ENCODE measurements at places on chromosomes 2 and 18.

GRCh38 chr2:181998041-181998835, 12.6 kb downstream of the PPP1R1C start:
- DNase-seq: no peak

DNA sequence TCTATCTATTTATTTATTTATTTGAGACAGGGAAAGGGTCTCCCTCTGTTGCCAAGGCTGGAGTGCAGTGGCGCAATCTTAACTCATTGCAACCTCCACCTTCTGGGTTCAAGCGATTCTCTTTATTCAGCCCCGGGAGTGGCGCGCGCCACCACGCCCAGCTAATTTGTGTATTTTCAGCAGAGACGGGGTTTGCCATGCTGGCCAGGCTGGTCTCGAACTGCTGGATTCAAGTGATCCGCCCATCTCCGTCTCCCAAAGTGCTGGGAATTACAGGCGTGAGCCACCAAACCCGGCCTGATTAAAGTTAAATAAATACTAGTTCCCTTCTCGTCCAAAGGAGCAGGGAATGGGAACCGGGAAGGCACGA, 4.2 kb upstream of the CTDSP1 start:
- no peak for DNase-seq

- peak; percentile 3 for DNase-seq
Observed at GRCh38 chr2:68548396-68548795, 81.0 kb downstream of the APLF start.

DNA sequence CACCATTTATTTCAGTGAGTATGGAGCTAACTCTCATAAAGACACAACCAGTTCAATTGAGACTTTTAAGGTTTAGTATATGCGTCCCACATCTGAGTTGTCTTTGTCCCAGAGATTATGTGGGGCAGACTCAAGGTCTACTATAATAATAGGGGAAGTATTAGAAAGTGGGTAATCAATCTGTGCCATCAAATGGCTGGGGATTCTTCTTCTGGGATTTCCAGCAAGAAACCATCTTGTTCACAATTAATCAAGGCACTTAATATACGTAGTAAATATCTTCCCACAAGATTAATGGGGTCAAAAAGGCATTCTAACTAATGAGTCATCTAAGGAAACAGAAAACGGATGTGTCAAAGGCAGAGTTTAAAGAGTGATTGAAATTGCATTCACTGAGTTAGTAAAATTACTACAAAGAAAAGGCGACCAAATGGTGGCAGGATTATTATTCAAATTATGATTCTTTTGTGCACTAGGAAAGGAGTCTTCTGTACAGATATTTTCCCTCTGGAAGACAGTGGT, 179.8 kb upstream of the REG3G start:
- no peak for DNase-seq

GRCh38 chr2:9912468-9912867, 39.0 kb upstream of the GRHL1 start:
- no peak for DNase-seq

GRCh38 chr18:14104201-14104600, 28.0 kb downstream of the ZNF519 start:
- no peak for DNase-seq

- no peak for DNase-seq
Observed at GRCh38 chr2:23538566-23538965, 153.6 kb downstream of the KLHL29 start.

DNA sequence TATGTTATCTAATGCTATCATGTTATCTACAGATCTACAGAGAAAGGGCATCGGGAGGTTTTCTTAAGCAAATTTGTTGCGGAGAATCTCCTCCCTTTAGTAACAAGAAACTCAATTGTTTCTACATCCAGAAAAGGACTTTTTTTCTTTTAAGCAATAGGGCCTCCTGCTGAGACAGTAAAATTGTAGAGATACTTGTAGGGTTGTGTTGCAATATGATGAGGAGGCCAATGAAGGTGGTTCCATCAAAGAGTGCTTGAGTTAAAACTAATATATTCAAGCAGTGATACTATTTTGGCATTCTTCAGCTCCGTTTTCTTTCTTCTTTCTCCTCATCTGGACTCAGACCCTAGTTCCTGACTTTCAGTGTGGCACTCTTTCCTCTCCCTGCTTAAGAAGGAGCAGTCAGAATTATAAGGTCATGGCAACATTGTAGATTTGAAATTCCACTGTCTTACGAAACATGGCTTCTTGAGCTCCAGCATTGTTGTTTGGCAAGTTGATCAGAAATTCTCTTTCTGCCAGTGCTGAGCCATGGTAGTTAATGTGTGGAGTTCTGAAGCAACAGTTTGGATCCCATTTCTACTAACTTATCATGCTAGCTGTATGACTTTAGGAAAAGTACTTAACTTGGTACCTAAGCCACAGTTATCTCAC, 202.0 kb upstream of the SLC14A2 start:
- peak; percentile 44 for DNase-seq

GRCh38 chr2:66228128-66228547, 206.8 kb upstream of the MEIS1 start:
- DNase-seq: no peak

DNA sequence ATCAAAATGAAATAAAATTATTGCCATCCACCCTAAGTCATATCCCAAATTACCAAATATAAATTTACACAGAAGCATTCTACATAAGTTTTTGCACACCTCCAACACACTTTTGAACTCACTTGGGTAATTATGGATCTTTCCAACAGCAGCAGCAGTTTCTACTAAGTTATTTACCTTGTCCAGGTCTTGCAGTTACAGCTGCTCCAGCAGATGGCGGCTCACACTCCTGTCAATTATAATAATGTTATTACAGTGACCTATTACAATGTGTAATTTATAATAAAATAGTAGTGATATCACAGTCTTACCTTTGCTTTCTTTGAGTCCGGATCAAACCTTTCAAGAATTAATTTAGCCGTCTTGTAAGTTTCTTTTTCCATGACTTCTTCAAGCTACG, 37.9 kb downstream of the LNPK start:
- DNase-seq: no peak

DNA sequence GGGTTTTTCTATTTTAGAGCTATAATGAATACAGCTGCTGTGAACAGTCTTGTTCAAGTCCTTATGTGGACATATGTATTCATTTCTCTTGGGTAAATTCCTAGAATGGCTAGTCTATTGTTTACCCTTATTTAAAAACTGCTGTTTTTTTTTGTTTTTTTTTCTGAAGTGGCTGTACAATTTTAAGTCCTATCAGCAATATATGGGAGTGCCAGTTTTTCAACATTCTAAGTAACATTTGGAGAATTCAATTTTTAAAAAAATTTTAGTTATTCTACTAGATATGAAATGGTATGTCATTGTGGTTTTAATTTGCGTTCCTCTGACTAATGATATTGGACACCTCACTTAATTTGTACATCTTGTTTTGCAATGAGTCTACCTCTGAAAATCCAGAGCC, 349.7 kb downstream of the SATB2 start:
- DNase-seq: no peak

DNA sequence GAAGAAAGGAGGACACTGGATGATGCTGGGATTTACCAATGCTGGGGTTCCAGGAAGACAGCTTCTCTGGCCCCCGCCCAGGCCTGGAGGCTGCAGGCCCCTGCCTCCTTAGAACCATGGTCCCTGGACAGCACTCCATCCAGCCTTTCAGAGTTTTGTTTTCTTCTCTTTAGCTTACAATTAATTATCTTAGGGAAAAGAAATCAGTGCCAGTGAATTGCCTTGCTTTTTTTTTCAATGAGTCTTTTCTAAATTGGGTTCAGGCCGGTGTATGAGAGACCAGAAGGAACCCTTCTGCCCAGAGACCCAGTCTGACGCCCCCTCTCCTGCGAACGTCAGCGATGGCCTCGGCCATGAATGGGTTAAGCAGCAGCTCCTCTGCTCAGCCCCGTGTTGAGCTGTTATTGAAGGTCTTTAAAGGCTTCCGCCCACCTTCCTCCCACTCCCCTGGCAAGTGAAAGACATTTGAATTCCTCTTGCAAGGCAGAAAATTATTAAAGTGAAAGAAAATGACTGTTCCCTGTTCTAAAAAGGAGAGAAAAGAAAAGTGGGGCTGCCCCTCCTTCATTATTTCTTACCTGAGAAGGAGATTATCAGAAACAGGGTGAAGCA, 65.7 kb upstream of the CHMP1B start:
- DNase-seq: no peak

DNA sequence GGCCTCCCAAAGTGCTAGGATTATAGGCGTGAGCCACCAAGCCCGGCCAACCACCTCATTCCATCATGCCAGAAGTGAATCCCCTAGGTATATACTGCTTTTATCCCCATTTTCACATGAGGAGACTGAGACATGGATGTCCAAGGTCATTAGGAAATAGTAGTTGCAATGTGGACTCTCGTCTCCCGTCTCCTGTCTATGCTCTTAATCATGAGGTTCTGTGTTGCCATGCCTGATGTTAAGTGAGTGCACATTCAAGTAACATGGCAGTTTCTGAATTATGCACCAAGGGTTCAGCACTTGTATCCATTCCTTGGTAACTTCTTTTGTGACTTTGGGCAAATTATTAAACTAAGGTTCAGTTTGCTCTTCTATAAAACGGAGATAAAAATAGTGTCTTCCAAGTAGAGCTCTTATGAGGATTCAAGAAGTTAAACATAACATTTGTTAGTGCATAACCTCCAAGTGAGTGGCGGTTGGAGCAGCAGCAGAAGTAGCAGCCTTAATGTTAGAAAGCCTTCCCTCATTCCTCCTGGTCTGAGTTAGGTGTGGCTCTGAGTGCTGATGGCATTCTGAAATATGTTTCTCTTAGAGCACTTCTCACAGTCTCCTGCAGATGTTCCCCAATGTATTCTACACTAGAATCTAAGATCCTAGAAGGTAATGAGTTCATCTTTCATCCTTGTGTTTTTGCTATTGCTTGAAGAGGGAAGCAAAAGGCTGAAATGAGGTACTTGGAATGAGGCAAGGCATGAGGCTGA, 21.9 kb downstream of the SOCS6 start:
- no peak for DNase-seq

- no peak for DNase-seq
Observed at GRCh38 chr2:145753966-145754365, 1234.0 kb upstream of the ZEB2 start.

- DNase-seq: peak; percentile 51
Observed at GRCh38 chr2:110770959-110771431, 38.6 kb downstream of the ACOXL start.

DNA sequence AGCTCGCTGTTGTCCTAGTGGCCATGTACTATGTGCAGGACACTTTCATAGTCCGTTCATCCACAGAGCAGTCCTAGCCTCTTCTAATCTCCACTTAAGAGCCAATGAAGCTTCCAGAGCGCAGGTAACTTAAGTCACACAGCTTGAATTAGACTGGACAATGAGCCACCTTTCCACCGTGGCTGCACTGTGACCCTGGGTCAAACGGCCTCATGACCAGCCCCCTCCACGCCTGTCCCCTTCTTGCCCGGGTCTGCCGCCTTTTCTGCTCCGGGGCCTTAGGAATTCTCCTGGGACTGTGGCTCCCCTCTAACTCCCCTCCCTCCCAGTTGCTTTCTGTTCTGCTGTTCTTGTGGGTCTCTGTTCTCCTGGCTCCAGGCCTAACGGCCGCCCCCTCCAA, 8.4 kb upstream of the PRKCE start:
- no peak for DNase-seq

GRCh38 chr2:21981127-21981526, 857.4 kb downstream of the TDRD15 start:
- no peak for DNase-seq

- no peak for DNase-seq
Observed at GRCh38 chr18:59923539-59924196, 23.9 kb downstream of the PMAIP1 start.

GRCh38 chr18:64179556-64180080, 30.7 kb upstream of the LINC00305 start:
- DNase-seq: no peak

DNA sequence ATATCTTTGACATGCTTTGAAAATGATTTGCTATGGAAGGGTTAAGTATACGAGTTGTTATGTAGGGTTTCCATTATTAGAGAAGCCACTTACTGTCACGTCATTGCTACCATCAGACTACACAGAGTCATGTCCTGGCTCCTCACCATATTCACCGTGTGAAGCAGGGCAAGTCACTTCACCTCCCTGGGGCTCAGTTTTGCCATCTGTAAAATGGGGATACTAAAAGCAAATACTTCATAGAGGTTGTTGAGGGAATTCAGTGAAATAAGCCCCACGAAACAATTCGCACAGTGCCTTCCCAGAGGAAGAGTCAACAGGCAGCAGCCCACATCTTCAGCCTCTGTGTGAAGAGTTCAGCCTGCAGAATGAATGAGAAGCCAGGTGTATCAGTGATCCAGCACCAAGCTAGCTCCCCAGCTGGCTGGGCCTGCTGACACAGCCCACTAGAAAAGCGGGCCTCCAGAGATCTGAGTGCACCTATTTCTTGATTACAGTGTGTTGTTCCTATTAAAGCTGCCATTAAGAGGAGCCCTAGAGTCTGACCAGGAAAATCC, 3.4 kb downstream of the DIPK1C start:
- no peak for DNase-seq

DNA sequence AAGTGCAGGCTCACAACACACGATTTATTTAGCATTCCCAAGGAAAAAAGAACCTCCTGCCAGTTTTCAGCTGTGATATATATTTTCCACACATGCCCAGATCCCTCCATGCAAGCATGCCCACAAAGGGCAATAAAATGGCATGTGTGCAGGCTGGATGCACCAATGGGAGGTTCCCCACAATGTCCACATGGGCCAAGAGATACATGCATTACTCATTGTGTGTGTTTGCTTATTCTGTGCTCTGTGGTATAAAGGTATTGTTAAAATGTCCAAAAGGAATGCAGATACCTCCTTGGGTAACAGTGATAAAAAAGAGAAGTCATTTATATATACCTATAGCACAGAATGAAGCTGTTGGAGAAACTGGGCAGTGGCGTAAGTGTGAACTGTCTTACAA, 207.4 kb downstream of the FHOD3 start:
- no peak for DNase-seq

- DNase-seq: no peak
Observed at GRCh38 chr18:48074929-48075706, 144.7 kb upstream of the SMAD2 start.

DNA sequence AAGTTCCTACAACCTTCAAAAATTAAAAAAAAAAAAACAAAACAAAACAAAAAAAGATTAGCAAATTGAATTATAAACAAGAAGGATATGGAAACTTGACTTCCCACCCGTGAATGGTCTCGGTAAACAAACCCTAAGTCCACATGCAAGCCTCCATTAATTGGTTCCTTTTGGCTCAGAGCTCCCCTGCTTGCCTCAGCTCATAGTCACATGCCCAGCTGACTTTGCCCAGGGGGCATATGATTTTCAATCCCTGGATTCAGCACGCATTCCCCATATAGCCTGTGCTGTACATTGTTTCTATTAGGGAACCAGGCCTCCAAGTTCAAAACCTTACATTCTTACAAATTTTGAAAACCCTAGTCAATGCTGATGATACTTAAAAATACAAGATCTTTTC, 95.0 kb downstream of the PID1 start:
- DNase-seq: no peak

GRCh38 chr2:181857483-181857882, 34.0 kb upstream of the ITPRID2 start:
- no peak for DNase-seq

DNA sequence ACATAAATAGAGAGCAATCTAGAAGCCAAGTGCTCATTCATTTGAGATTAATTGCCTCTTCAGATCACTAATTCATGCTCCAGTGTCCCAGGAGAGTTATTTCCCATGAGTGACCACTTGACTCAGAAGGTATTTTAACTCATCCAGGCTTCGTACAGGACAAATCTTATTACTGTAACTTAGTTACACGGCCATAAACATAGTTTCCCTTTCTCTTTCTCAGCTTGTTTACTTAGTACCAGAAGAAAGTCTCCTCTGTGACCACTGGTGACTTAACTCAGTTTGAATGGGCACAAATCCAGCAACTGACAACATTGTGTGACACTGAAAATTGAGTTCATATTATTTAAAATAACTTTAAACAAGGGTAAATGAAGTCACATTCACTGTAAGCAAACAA, 25.3 kb downstream of the MMADHC start:
- DNase-seq: peak; percentile 6
